ENCODE measurements at places on chromosomes 7 and 10. TPM values are rescaled to one million over a fixed set of nuclear protein-coding genes. Genes with fewer than 3 reads are reported as not detected.

The GRK5 gene
- total RNA-seq, result 12.8 TPM

DNA sequence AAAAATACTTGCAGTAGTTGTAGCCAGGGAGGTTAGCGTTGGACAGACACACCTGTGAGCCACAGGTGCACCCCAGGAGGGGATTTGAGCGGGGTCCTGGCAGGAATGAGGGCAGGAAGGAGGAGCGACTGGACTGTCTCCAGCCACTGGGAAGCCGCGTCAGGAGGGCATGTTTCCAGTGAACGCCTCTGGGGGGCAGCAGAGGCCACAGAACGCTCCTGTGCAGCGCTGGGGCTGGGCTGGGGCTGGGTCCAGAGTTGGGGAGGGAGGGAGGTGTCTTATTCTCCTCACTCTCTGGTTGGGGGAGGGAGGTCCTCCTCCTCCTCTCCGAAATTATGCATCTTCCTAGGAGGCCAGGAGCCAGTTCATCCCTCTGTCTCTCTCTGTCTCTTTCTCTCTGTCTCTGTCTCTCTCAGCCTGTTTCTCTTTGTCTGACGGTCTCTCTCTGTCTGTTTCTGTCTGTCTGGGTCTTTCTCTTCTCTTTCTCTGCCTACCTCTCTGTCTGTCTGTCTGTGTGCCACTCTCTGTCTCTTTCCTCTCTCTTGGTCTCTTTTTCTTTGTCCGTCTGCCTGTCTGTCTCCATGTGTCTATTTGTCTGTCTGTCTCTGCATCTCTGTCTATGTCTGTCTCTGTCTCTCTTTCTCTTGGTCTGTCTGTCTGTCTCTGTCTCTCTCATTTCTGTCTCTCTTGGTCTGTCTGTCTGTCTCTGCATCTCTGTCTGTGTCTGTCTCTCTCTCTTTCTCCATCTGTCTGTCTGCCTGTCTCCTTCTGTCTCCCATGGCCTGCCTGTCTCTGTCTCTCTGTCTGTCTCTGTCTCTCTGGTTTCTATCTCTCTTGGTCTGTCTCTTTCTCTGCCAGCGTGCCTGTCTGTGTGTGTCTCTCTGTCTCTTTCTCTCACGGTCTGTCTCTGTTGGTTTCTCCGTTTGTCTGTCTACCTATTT is 9.9 kb upstream of the PSMG3 start:
- peak; percentile 68 for DNase-seq
- peaks cover 3% of the 10 kb centered on the region for H3K4me1 ChIP-seq
- no peak overlapping the region for H3K27ac ChIP-seq
- H3K36me3 ChIP-seq, result no peaks in the 10 kb centered on the region

The NUTM2D gene
- total RNA-seq, result 1.3 TPM

DNA sequence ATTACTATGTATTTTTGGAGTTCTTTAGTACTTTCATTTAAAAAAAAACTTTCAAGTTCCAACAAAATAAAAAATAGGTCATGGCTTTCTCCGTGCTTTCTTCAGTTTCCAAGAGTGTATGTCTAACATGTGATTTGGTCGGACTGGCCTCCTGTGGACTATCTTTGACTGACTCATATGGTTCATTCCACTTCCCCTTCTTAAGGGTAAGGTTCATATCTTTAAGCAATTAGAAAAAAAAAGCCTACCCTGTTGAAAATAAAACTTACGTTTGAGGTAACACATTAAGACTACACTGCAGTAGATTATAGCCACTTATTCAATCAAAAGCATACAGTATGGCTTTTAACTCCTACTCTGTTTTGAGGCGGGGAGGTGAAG is 112.8 kb upstream of the AHR start:
- H3K27ac ChIP-seq, result peak overlapping the region; percentile 52
- DNase-seq, result no peak
- no peaks in the 10 kb centered on the region for H3K27me3 ChIP-seq
- H3K4me3 ChIP-seq, result no peak overlapping the region
- no peaks in the 10 kb centered on the region for H3K36me3 ChIP-seq

- H3K27ac ChIP-seq, result no peak overlapping the region
- H3K36me3 ChIP-seq, result no peaks in the 10 kb centered on the region
- H3K4me1 ChIP-seq, result no peaks in the 10 kb centered on the region
These were observed 11.5 kb downstream of the AUTS2 start for GRCh38 chr7:69609541-69610373.

- no peaks in the 10 kb centered on the region for H3K27me3 ChIP-seq
- H3K36me3 ChIP-seq, result peaks cover 30% of the 10 kb centered on the region
- peaks cover 37% of the 10 kb centered on the region for H3K4me1 ChIP-seq
- H3K27ac ChIP-seq, result peak overlapping the region; percentile 99
These were observed 1.2 kb downstream of the TPK1 start for GRCh38 chr7:144834641-144835144.

The AKR1C8 gene
- 0.22 TPM for total RNA-seq

- H3K36me3 ChIP-seq, result no peaks in the 10 kb centered on the region
- H3K4me1 ChIP-seq, result peaks cover 4% of the 10 kb centered on the region
- peaks cover 64% of the 10 kb centered on the region for H3K27me3 ChIP-seq
- DNase-seq, result peak; percentile 55
- peak within 1 kb of the TSS; percentile 48 for H3K4me3 ChIP-seq
These were observed at the start of gene SEMA3C for GRCh38 chr7:80918909-80919721. Gene SEMA3C, minus strand, starts transcription at chr7:80919051. Its CDS starts 2,270 bp downstream, at chr7:80916781.

Data from activated naive CD8-positive, alpha-beta T cell treated with anti-CD3 and anti-CD28 coated beads for 36 hours (primary cell).